ENCODE measurements at places on chromosomes 12 and 14.

- no peak for DNase-seq
Measured at GRCh38 chr12:4771960-4772566, 51.9 kb downstream of the GALNT8 start.

- DNase-seq: no peak
Measured at GRCh38 chr12:29147731-29148595, 1.1 kb upstream of the FAR2 start.

GRCh38 chr12:51210690-51211395 lies 7.0 kb downstream of the POU6F1 start:
- DNase-seq: no peak

- DNase-seq: no peak
Measured at GRCh38 chr12:64236549-64236948, 14.5 kb upstream of the KICS2 start.

DNA sequence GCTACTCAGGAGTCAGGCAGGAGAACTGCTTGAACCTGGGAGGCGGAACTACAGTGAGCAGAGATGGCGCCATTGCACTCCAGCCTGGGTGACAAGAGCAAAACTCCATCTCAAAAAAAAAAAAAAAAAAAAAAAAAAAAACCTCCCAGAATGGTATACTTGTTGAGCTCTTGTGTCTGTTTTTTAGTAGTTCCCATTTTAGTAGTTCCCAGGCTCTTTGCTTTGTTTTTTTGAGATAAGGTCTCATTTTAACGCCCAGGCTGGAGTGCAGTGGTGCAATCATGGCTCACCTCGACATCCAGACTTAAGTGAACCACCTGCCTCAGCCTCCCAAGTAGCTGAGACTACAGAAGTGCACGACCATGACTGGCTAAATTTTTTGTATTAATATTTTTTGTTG lies 13.4 kb downstream of the ATXN2 start:
- DNase-seq: no peak

DNA sequence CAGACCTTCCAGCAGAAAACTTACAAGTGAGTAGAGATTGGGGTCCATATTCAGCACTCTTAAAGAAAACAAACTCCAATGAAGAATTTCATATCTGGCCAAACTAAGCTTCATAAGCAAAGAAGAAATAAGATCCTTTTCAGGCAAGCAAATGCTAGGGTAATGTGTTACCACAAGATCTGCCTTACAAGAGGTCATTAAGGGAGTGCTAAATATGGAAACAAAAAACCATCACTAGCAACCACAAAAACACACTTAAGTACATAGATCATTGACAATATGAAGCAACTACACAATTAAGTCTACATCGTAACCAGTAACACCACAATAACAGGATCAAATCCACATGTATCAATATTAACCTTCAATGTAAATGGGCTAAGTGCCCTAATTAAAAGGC lies 47.1 kb upstream of the CLEC14A start:
- DNase-seq: no peak

DNA sequence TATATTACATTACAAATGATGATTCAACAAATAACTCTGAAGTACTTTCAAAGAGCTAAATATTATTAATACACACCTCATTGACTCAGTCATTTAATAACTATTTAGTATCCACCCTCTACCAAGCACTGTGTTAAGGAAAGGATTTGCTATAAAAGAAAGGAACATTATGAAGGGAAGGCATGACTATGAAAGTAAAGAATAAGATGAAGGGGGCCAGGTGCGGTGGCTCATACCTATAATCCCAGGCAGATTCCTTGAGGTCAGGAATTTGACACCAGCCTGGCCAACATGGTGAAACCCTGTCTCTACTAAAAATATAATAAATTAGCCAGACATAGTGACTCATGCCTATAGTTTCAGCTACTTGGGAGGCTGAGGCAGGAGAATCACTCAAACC lies 107.9 kb downstream of the PLCZ1 start:
- DNase-seq: no peak

DNA sequence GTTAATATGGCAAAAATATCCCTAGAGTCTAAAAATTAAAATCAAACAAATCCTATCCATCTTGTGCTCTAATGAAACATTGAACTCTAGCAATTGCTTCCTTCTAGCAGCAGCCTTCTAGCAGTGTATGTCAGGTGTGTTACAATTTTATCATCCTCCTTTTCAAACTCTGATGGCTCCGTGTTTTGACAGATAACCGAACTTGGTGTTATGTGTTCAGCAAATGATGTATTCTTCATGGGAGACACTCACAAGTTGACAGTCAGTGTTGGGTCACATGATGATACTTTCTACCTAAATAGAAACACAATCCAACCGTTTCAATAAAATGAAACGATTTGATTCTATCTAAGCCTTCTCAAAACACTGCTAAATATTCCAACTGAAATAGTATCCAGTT lies 525.3 kb upstream of the NOVA1 start:
- no peak for DNase-seq

DNA sequence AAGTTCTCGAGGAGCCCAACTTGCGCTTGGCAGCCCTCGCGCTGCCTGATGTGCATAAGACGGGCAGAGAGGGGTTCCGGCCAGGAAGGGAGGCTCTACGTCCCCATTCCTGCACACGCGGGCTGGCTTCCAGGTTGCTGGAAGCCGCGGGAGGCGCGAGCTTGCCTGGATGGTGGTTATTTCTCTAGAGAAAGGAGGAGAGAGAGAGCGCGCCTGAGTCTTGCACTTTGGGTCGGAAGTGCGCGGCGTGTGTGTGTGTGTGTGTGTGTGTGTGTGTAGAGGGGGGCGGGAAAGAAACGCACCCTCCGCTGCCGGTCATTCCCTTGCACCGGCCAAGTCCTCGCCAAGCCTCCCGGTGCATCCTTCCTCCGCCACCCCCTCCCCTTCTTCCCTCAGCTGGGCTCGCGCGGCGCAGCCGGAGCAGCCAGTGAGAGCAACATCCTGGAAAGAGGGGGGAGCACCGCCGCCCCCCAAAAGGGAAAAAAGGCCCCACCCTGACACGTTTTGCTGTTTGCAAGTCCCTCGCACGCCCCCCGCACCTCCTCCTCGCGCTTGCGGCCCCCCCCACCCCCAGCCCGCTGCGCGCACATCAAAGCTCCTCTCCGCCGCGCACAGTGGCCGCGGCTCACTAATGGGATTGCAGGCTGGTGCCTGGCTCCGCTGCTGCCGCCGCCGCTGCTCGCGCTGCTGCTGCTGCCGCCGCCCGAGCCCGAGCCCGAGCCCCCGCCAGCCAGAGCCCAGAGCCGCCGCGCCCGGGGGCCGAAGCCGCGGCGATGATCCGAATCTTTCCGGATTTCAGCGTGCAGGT lies 4.4 kb upstream of the NPAS3 start:
- no peak for DNase-seq

DNA sequence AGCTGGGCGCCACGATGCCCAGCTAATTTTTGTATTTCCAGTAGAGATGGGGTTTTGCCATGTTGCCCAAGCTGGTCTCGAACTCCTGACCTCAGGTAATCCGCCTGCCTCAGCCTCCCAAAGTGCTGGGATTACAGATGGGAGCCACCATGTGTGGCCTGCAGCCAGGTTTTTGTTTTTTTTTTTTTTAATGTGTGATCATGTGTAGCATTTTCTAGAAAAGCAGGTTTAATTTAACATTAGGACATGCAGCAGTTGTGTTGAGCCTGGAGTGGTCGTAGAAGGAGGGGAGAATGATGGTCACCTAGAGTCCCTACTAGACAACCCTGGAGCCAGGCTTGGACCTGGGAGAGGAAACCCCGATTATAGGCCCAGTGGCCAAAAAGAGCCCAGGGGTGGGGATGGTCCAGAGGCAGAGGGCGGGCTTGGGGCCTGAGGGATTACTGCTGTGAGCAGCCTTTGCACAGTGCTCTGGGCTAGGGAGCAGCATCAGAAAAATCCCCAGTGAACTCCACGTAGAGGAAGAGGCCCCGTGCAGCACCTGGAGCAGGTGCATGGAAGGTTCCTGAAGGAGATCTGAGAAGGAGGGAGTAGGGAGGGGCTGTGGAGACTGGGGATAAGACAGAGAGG lies 13.6 kb downstream of the DLK1 start:
- DNase-seq: no peak

- no peak for DNase-seq
Measured at GRCh38 chr12:25041006-25041741, 92.3 kb upstream of the BCAT1 start.

DNA sequence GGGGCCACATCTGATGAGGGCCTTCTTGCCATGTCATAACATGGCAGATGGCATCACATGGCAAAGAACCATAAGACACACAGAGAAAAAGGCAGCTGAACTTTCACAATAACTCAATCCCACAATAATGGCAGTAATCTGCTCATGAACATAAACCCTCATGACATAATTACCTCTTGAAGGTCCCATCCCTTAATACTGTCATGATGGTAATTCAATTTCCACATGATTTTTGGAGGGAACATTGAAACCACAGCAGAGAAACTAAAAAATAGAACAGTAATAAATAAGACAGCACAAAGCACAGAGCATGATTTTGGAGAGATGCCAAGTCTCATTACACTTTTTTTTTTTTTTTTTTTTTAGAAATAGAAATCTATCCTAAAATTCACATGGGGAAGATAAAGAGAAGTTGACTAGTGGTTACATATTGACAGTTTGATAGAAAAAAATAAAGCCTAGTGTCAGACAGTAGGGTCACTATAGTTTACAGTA lies 61.8 kb upstream of the ATF7IP start:
- DNase-seq: no peak

- no peak for DNase-seq
Measured at GRCh38 chr14:94102768-94103482, 7.6 kb upstream of the IFI27 start.

- DNase-seq: no peak
Measured at GRCh38 chr12:74722709-74723108, 185.1 kb downstream of the ATXN7L3B start.

- no peak for DNase-seq
Measured at GRCh38 chr14:75198291-75198933, 22.0 kb upstream of the TMED10 start.

DNA sequence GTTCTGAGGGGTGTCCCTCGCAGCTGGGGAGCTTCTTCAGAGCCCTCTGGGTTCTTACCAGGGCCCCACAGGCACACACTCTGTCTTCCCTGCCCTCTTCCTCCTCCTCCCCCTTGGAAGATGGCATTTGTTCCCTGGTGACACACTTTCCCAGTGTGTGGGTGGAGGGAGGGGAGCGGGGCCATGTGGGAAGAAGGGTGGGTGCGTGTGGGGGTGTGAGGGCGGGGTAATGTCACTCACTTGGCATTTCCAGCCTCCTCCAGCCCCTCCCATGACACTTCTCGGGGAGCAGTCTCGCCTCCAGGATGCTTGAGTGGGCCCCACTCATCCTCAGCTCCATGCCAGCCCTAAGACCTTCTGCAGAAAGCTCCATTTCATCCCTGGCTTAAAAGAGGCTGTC lies 61.3 kb downstream of the ADCK1 start:
- DNase-seq: no peak

GRCh38 chr12:110108309-110109036 lies 15.7 kb upstream of the IFT81 start:
- no peak for DNase-seq

DNA sequence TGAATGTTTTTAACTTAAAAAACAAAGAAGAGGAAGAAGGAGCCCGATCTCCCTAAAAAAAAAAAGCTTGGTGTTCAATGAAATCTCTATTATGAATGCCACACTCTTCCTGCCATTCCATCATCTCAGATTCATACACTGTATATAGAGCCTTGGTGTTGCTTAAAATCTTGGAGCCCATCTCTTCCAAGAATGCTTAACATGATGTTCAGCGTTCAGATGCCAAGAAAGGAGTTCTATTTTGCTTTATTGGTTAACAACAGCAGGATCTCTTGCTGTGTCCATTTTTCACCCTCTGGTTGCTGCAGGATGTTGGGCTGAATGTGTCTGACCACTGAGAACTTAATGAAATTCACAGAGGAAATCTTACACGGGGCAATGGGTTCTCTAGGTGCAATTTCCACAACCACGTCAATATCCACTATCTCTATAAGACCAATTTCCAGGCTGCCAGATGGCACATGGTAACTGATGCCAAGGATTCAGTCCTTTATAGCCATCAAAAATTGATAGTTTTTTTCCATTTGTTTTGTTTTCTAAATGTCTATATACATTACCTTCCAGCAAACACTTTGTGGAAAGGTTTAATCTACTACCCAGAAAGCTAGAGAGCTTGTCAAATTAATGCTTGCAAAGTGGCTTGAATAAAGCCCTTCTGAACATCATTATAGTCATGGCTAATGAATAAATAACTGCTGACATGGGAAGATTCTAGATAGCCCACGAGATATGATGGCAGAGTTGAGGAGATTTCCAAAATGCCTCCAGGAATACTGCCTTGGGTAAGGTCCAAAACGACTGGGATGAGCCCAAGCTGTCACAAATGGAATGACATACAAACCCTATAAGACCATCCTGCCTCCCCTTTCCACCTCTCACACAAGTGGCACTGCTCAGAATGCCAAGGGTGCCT lies 26.5 kb downstream of the RERG start:
- DNase-seq: no peak

GRCh38 chr12:13981296-13981962 lies at the start of gene GRIN2B:
Gene GRIN2B (minus strand): TSS chr12:13981602. CDS start chr12:13866208, 115,394 bp downstream.
- DNase-seq: no peak

GRCh38 chr12:116122628-116123027 lies 154.9 kb downstream of the MED13L start:
- DNase-seq: no peak

- DNase-seq: no peak
Measured at GRCh38 chr12:92108651-92109050, 37.0 kb downstream of the BTG1 start.

GRCh38 chr14:104883681-104884361 lies 18.8 kb downstream of the CEP170B start:
- no peak for DNase-seq
